ENCODE measurements at places on chromosomes 2 and 18.

- DNase-seq, result no peak
Observed at GRCh38 chr2:27527182-27527581, 30.5 kb downstream of the GCKR start.

DNA sequence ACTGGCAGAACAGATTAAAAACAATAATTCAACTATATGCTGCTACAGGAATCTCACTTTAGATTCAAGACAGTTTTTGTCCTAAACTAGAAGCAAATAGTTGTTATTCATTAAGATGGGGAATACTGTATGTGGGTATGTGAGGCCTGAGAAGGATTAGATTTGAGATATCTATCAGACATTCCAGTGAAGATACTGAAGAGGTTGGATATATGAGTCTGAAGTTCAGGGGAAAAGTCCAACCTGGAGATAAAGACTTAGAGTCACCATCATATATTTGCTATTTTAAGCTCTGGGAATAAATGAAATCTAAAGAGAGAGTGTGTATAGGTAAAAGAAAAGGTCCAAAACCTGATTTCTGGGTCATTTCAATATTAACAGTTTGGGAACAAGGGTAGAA is 96.2 kb upstream of the RBBP8 start:
- DNase-seq, result no peak

- DNase-seq, result no peak
Observed at GRCh38 chr2:242011991-242012764, 142.6 kb downstream of the RTP5 start.

- no peak for DNase-seq
Observed at GRCh38 chr2:79453918-79454317, 58.9 kb upstream of the CTNNA2 start.

DNA sequence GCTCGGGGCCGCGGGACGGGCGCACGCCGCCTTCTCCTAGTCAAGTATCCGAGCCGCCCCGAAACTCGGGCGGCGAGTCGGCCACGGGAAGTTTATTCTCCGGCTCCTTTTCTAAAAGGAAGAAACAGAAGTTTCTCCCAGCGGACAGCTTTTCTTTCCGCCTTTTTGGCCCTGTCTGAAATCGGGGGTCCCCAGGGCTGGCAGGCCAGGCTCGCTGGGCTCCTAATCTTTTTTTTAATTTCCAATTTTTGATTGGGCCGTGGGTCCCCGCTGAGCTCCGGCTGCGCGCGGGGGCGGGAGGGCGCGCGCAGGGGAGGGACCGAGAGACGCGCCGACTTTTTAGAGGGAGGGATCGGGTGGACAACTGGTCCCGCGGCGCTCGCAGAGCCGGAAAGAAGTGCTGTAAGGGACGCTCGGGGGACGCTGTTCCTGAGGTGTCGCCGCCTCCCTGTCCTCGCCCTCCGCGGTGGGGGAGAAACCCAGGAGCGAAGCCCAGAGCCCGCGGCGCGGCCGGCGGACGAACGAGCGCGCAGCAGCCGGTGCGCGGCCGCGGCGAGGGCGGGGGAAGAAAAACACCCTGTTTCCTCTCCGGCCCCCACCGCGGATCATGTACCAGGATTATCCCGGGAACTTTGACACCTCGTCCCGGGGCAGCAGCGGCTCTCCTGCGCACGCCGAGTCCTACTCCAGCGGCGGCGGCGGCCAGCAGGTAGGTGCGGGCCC is 617 bp downstream of the FOSL2 start:
- DNase-seq, result no peak

Data from stimulated activated CD4-positive, alpha-beta T cell treated with anti-CD3 and anti-CD28 coated beads, TNF-alpha, amount 100 ng/mL, for 48 hours (primary cell).